ENCODE measurements at places on chromosomes 1 and 21. TPM values are rescaled to one million over a fixed set of nuclear protein-coding genes. Genes with fewer than 3 reads are reported as not detected.

DNA sequence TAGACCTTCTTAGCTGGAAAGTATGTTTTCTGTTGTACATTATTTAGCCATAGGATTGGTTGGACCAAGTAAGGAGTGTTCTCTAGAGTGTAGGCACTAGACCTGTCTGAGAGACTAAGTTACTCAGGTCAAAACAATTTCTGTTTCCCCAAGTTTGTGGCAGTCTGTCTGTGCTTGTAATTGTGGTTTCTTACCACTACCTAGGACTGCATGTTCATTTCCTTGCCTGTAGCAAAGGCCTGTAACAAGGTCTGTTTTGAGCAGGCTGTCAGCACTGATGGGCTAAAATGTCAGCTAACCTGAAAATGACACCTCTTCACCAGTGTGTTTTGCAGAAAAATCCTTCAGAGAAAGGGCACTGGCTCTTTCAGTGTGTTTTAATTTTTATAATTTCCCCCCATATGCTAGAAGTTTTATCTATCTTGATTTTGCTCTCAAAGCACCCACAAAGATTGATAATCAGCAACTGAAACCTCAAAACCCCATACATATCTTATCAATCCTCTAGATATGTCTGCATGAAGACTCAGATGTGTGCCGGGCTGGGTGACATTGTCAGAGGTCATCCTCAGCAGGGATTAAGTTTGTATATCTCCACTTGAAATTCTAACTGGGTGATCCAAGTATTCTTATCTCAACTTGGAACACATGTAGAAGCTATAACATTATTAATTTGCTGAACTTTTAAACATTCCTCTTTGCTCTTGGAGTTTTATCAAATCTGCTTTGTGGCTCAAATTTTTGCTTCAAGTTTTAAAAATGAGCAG, 50.7 kb upstream of the ST6GALNAC3 start:
- H3K4me3 ChIP-seq: no peak overlapping the region
- no peaks in the 10 kb centered on the region for H3K4me1 ChIP-seq
- H3K27ac ChIP-seq: no peak overlapping the region
- H3K27me3 ChIP-seq: no peaks in the 10 kb centered on the region
- H3K36me3 ChIP-seq: no peaks in the 10 kb centered on the region
- DNase-seq: no peak

Gene CORT
- not detected for total RNA-seq

Gene CTH
- total RNA-seq: 15.3 TPM

Gene ZBTB8B
- 1.9 TPM for total RNA-seq

DNA sequence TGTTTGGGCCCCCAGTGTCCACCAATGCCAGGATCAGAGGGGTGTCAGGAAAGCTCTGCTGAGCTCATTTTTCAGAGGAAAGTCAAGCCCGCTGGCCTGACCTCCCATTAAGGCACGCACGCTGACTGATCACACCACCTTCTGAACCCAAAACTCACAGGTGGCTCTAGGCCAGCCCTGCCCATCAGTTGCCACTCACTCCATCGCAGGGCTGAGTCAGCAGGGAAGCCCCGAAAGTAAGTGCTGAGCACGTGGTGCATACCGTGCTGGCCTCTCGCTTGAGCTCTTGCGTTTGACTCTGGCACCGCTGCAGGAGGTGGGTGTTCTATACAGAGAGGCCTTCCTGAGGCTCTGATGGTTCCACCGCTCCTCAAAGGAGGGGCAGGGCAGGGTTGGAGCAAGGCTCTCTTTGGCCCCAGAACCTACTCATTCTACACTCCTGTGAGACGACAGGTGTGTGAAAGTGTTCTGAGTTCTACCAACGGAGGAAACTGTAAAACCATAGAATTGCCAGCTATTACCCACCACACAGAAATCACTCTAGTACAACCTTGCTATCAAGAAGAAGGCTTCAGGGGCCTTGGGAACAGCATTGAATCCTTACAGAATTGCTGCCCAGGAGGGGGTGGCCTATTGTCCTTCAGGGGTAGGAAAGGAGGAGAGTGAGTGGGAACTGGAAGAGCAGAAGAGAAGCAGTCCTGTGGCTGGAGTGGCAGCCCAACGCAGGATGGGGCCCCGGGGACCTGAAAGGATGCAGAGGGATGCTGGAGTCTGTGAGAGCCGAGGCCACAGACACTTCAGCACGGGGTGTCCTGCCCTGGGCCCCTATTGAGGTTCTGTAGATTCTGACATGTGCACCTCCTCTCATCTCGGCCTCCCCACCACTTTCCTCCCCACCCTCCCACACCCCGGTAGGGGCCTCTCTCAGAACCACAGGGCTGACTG, 214.7 kb upstream of the EDN2 start:
- no peak overlapping the region for H3K27ac ChIP-seq
- no peaks in the 10 kb centered on the region for H3K27me3 ChIP-seq
- H3K36me3 ChIP-seq: no peaks in the 10 kb centered on the region
- H3K4me1 ChIP-seq: no peaks in the 10 kb centered on the region
- no peak overlapping the region for H3K4me3 ChIP-seq
- no peak for DNase-seq

DNA sequence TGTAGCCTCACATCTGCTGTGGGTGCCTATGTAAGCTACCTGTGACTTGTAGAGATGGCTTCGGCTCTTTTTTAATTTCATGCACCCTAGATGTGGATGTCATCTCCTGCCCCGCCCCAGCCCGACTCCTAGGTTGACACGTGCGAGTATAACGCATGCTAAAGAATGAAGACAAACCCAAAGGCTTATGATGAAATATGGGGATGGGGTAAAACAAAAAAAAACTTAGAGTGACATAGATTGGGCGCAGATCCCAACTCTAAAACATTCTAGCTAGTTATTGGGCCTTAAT, 613 bp upstream of the ERO1B start:
- H3K36me3 ChIP-seq: no peaks in the 10 kb centered on the region
- no peaks in the 10 kb centered on the region for H3K4me1 ChIP-seq
- DNase-seq: no peak
- no peak overlapping the region for H3K27ac ChIP-seq
- peak overlapping the region; percentile 80 for H3K4me3 ChIP-seq

Gene CDA
- 6.5 TPM for total RNA-seq
